ENCODE measurements at places on chromosomes 1 and 21. TPM values are rescaled to one million over a fixed set of nuclear protein-coding genes. Genes with fewer than 3 reads are reported as not detected.

Gene MROH9
- total RNA-seq, result not detected

Gene PLA2G2D
- not detected for total RNA-seq

Gene LRRC38
- not detected for total RNA-seq

Gene FCAMR
- not detected for total RNA-seq

Gene RIPK4
- total RNA-seq, result 13.4 TPM
